ENCODE measurements at places on chromosomes 5 and 9. TPM values are rescaled to one million over a fixed set of nuclear protein-coding genes. Genes with fewer than 3 reads are reported as not detected.

Gene CDKN2B-AS1
- total RNA-seq: 5.6 TPM

Gene CDH6
- 62.3 TPM for total RNA-seq

Gene CD274
- 1.6 TPM for total RNA-seq

Gene GIN1
- 5.7 TPM for total RNA-seq

Gene OSMR
- 20.1 TPM for total RNA-seq

Gene CDC20B
- 0.09 TPM for total RNA-seq

Gene PCDHGA12
- total RNA-seq: 7.4 TPM

Data from bronchial smooth muscle cell (primary cell).